ENCODE measurements at places on chromosomes 2 and 18.

GRCh38 chr2:42180300-42180699 lies 11.1 kb downstream of the EML4 start:
- no peak for DNase-seq

DNA sequence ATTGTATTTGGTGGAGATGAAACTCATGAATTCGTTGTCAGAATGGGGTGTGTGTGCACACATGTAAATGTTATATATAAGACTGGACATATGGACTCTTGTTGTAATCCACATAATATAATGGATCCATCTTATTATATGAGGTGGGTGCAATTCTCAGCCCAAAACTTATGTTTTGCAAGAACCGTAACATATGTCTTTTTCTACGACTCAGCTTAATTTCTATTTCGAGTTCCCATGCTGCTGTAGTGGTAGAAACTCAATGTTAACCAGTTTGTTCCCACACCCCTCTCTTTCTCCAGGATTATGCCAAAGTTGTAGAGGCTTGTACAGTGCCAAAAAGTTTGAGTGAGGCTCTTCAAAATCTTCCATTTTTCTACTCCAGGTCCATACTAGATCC lies 112.5 kb upstream of the SPOPL start:
- no peak for DNase-seq

GRCh38 chr18:28040211-28040610 lies 136.7 kb downstream of the CDH2 start:
- DNase-seq = no peak

DNA sequence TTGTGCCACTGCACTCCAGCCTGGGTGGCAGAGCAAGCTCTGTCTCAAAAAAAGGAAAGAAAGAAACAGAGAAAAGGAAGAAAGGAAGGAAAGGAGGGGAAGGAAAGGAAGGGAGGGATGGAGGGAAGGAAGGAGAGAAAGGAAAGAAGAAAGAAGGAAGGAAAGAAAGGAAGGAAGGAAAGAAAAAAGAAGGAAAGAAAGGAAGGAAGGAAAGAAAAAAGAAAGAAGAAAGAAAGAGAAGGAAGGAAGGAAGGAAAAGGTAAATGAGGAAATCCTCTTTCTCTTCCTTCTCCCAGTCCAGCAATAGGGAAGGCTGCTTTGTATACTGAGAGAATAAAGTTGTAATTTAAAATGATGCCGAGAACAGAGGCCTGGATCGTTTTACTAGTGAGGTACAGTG lies 22.8 kb upstream of the ZNF407 start:
- no peak for DNase-seq

- DNase-seq = no peak
Observed at GRCh38 chr2:224042191-224042696, 3.2 kb upstream of the SERPINE2 start.

GRCh38 chr18:58535340-58536201 lies 93.3 kb downstream of the ALPK2 start:
- no peak for DNase-seq

GRCh38 chr2:203869223-203870042 lies 1.9 kb downstream of the CTLA4 start:
- no peak for DNase-seq

GRCh38 chr18:7754725-7755181 lies 187.6 kb downstream of the PTPRM start:
- DNase-seq = no peak

GRCh38 chr2:109201465-109202327 lies 72.7 kb downstream of the SH3RF3 start:
- no peak for DNase-seq

- no peak for DNase-seq
Observed at GRCh38 chr2:120246546-120247300, 5.9 kb upstream of the RALB start.

- no peak for DNase-seq
Observed at GRCh38 chr2:67716895-67717396, 319.8 kb downstream of the ETAA1 start.

DNA sequence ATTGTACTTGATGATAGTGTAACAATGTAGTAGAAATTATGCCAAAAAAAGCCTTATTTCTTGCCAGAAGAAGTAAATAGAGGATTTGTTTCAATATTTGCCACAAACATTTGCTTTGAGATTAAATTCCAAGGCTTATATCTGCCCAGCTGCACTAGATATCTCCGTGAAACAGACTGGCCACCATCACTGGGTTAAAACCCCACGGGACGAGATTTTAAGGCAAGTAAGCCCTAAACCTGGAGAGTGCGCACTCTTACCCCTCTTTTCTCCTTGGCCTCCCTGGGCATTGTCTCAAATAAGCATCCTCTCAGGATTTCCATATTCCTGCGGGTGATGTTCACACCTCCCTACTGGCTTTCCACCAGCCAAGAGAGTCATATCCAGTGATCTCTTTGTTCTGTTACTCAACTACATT lies 334.4 kb downstream of the AGPS start:
- no peak for DNase-seq

DNA sequence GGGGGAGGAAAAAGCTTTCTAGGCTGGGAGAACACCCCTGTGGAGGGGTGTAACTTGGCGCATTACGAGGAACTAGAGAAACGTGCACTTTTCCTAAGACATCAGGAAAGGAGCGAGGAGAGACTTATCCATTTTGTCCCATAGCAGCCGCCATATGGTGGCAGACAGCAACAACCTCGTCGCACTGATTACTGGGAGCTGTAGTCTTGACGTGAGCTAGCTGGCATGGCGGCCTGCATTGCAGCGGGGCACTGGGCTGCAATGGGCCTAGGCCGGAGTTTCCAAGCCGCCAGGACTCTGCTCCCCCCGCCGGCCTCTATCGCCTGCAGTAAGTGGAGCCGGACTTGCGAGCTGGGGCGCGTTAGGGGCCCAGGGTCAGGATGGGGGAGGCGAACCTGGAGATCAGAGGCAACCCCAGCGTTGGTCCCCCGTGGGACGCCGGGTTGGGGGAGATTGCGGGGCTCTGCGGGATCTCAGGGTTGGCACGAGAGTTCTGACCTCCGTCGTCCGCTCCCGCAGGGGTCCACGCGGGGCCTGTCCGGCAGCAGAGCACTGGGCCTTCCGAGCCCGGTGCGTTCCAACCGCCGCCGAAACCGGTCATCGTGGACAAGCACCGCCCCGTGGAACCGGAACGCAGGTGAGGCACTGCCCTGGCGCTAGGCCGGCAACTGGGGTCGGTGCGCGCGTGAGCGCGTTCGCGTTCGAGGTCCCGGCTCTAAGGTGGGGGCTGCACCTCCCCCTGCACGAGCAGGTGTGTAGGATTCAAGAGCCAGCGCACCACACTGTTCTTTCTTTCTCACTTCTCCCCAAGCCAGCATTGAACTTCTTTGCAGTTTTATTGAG lies at the start of gene MRPL19:
MRPL19 (plus strand) TSS at position 201 of the 843 bp plus-strand sequence; CDS start at position 226, 25 bp downstream.
- peak; percentile 87 for DNase-seq

- no peak for DNase-seq
Observed at GRCh38 chr2:190507135-190507534, 27.4 kb downstream of the NEMP2 start.

DNA sequence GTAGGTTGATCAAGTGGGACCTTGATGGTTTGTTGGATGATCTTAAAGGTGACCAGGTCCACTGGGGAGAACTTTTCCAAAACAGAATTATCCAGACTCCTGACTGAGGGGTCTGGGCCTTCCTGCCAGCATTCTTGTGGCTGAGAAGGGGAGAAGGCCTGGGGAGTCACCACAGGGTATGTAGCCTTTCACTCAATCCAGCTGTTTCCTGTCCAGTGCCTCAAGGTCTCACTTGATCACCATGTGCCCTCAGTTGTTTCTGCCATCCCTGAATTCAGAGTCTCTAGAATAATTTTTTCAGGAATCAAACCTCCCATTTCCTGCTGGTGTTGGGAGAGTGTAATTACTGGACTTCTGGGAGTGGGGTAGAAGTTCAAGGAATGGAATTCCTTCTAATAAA lies 54.4 kb upstream of the TANC1 start:
- DNase-seq = no peak

DNA sequence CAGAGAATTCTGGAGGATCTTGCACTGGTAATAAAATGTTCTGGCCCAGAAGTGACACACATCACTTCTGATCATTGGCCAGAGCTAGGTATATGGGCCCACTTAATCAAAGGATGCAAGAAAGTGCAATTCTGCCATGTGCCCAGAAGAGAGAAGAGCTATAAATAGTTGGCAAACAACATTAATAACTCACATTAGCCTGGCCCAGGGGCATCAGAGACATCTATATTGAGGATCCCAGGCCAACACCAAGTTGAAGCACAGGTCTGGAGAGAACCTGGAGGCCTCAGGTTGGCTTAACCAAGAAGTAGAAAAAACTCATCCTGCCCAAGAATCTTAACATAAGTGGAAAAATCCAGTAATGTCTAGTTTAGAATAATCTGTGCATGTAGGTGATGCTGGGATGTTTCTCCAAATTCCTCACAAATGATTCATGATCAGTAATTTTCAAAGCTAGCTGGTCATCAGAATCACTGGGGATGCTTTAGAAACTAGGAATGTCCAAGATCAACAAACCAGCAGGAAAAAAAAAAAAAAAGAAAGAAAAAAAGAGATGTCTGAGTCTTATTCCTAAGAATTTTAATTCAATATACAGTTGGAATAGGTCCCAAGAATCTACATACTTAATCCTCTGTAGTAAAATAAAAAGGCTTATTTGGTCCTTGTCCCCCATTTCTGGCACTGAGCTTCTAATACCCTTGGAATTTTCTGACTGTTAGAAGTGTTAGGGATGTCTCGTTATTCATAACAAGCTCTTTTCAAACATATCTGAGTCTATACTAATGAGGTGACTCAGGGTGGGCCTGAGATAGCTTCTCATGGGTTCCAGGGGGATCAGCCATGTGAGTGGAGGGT lies 35.0 kb upstream of the EVA1A start:
- DNase-seq = no peak

- no peak for DNase-seq
Observed at GRCh38 chr2:79782576-79783452, 270.0 kb downstream of the CTNNA2 start.

GRCh38 chr2:63047321-63048279 lies 3.0 kb upstream of the OTX1 start:
- peak; percentile 58 for DNase-seq

GRCh38 chr2:191950132-191950874 lies 103.4 kb upstream of the CAVIN2 start:
- DNase-seq = no peak

DNA sequence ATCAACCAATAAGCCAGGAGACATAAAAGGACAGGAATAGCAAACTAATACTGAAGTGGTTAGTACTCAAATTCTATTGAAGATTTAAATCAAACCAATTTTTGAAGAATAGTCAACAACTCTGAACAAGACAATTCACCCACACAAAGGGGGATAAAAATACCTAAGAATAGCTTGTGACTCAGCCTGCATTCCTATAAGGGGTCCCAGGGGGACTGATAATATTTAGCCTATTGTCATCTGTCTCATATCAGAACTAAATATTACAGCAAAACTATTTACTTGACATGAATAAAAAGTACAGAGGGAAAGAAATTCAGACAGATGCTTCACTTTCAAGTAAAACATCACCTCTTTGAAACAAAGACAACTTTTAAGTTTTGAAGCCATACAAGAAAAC lies 7.7 kb downstream of the ITSN2 start:
- DNase-seq = no peak

- no peak for DNase-seq
Observed at GRCh38 chr2:98009887-98010760, 14.4 kb upstream of the TMEM131 start.
